CD4-positive, alpha-beta memory T cell (primary cell): ENCODE measurements at places on chromosomes 11 and 22. TPM values are rescaled to one million over a fixed set of nuclear protein-coding genes. Genes with fewer than 3 reads are reported as not detected.

SLC16A8 gene
- total RNA-seq = not detected

LGR4 gene
- total RNA-seq = 1.6 TPM

KRTAP5-1 gene
- total RNA-seq = not detected

DNA sequence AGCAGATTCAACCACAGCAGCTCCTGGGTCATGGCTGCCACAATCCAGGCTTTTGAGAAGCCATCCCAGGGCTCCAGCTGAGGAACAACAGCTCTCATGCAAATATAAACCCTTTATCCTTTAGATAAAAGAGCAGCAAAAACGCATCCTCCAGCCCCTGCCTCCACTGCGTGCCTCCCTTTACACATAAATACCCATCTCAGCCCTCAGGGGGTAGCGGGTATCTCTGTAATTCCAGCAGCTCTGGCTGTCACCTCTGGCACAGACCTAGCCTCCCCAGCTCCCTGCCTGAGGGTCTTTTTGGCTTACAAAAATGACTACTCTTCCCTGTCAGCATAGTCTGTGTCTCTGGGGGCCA is 21.6 kb downstream of the LMO1 start:
- no peak for DNase-seq

DNA sequence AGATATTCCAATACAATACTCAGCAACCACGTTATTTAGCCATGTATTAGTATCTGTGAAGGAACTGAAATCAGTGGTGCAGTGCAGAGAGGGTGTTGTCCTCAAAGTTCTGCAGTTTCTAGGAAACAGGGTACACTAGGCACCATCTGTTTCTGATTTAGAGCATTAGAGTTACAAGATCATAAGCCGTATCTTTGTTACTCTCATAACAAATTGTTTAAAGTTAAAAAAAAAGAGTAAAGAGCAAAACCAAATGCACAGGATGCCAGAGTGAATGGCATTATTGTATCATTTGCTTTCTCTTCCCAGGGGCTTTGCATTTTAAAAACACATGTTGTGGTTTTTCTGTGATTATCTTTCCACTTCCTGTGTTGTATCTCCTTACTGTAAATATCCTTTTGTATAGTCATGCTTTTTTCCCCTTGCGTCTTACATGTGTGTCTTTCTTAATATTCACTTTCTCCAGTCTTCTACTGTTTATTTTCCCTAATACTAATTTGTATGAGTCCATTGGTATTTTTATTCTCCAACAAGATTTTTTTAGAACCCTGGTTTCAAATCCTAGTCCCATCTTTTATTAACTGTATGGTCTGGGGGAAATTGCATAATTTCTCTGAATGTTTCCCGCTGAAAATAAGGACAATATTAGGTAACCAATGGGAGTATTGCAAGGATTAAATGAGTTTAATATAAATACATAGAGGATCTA is 15.2 kb upstream of the NUP160 start:
- DNase-seq = peak; percentile 70

- DNase-seq = peak; percentile 45
Observed at GRCh38 chr11:117823294-117823945, 1.1 kb downstream of the FXYD2 start.

GRCh38 chr22:23305321-23305910 is 125.1 kb downstream of the BCR start:
- DNase-seq = no peak

DNA sequence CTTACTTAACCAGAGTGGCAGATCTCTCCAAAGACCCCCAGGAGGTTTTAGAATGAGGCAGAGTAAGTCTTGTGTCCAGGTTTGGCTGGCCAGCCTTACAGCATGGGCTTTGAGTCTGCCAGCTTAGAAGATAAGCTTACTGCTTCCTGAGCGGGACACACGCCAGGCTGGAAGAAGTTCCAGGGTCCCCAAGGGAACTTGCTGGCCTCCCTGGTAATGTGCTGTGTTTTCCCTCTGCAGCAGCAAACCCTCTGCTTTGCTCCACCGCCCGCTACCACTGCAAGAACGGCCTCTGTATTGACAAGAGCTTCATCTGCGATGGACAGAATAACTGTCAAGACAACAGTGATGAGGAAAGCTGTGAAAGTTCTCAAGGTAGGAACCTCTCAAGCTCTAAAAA is 154.2 kb downstream of the LDLRAD3 start:
- DNase-seq = no peak

- DNase-seq = no peak
Observed at GRCh38 chr11:96073536-96073935, 149.6 kb upstream of the MTMR2 start.

- DNase-seq = no peak
Observed at GRCh38 chr11:132054822-132055221, 684.4 kb downstream of the NTM start.

GRCh38 chr11:111559800-111560464 is 19.4 kb downstream of the LAYN start:
- no peak for DNase-seq

DNA sequence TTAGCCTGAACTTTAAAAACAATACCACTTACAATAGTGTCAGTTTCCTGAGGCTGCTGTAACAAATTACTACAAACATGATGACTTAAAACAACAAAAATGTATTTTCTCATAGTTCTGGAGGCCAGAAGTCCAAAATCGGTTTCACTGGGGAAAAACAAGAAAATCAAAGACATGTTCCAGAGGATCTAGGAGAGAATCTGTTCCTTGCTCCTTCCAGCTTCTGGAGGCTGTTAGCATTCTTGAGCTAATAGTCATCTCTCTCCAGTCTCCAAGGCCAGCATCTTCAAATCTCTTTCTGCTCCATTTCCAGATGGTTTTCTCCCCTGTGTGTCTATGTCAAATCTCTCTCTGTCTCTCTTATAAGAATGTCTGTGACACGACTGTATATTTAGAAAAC is 67.6 kb upstream of the TEAD1 start:
- DNase-seq = no peak

DNA sequence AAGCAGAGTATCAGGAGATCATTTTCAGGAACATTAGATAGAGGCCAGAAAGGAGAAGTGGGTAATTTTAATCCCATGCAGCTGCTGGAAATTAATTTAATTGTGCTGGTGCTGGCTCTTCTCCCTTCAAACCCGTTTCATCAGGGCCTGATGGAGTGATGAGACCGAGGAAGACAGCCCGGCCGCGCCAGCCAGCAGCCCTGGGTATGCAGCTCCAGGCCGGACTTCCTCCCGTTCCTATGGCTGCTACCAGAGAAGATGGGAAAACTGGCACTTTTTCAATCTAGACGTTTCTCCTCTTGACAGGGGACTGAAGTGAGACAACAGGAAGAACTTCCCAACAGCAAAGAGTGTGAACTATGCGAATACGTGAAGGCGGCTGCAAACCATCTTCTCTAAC is 24.6 kb upstream of the ZBTB16 start:
- no peak for DNase-seq

DNA sequence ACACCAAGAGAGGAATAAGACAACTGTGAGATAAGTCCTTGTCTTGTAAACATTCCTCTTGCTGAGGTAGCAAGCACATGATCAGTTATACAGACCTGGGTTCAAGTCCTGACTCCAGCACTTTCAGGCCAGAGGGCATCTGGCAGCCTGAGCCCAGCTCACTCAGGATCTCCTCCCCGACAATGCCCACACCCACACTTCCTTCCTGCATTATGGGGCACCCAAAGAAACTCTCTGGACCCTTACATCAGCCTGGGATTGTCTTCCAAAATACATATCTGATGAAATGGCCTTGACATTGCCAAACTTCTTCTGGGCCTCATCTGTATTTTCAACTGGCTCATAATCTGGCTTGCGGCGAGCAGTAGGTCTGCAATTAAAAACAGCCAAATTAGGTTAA is 48.6 kb downstream of the ARFGAP3 start:
- no peak for DNase-seq

DNA sequence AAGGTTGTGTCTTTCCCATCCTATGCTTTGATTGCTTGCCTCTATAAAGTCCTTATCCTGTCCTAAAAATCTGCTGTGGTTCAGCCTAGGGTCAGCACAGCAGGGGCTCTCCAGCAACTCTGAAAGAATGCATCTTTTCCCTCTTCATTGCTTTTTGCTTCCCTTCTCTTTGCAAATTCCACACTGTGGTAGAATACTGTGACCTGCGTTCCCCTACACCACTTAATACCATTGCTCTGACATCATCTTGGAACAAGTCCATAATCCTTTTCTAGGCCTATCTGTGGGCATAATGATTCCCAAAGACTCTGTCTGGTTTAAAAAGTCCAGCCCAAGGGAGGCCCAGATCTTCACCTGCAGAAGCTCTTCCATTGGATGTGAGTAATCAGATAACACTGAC is 177.7 kb downstream of the NAV2 start:
- DNase-seq = no peak

- DNase-seq = no peak
Observed at GRCh38 chr11:37343290-37343689, 745.3 kb upstream of the RAG2 start.

GRCh38 chr22:30876221-30876751 is 92.3 kb downstream of the MORC2 start:
- DNase-seq = no peak

- no peak for DNase-seq
Observed at GRCh38 chr11:84056653-84057376, 770.6 kb upstream of the CCDC90B start.

- DNase-seq = no peak
Observed at GRCh38 chr11:2778630-2779498, 79.1 kb upstream of the KCNQ1OT1 start.

GRCh38 chr22:19664406-19664805 is 49.9 kb upstream of the SEPTIN5 start:
- no peak for DNase-seq

DNA sequence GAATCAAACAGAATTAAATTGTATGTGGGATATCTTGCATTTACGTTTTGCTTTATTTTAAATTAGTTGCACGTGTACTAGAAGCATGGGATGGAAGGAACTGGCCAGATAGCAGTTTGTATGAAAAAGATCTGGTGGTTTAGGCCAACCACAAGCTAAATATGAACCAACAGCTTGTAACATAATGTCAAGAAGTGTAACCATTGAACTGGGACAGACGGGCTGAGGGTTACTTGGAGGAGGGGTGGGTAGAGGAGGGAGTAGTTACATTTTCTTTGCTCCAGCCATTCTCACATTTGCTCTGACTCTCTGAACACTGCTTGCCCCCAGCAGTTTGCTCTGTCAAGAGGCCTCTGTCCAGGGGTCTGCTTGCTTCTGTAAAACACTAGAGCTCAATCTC is 31.7 kb upstream of the CXCR5 start:
- DNase-seq = no peak

DNA sequence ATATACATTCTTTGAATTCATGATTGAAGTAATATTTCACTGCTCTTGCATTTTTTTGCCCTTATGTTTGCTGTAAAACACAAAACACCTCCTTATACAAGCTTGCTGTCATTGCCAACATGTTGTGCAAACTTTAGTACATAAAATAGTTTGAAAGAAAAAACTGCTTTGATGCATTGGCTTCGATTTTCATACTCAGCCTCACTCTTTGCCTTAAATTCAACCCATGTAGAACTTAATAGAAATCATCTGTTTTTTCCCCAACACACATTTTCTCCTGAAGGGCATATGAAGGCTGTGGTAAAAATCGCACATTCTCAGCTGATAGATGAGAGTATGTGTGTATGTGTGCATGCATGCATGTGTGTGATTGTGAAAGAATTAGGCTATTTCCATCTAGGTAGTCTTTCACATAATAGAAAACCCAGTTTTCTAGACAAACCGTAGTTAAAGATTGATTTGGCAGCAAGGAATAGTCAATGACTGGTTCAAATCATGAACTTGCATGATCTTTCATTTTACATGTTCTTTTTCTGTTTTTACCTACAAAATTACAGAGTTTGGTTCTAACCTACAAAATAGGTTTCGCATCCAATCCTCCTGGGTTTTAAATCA is 72.8 kb upstream of the MTMR2 start:
- no peak for DNase-seq

- DNase-seq = no peak
Observed at GRCh38 chr11:63505857-63506528, at the start of gene LGALS12. LGALS12 (plus strand) TSS chr11:63506084; CDS start chr11:63506459, 375 bp downstream.

DNA sequence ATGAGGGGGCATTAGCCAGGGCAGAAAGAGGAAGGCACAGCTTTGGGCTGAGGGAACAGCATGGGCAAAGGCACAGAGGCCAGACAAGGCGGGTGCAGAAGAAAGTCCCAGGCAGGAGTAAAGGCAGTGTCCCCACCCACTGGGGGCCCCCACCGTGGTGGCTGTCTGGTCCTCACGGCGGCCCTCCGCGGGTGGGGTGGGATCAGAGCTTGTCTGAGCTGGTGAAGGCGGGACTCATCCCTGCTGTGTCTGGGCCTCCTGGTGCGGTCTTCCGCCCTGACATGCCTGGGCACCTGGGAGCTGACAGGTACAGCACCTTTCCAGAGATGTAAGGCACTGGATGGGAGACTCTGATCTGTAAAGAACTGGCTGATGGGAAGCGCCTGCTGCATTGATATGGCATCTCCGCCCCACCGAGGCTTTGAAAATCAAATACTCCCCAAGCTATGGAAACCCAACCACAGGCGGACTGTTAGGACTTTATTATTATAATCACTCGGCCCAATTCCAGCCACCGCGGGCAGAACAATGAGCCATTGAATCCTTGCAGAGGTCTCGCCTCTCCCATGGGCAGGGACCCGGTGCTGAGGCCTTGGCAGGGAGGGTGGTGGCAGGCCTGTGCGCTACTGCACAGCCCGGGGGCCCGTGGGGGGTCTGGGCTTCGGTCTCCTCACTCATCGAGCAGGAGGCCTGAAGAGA is 14.2 kb upstream of the GNB1L start:
- no peak for DNase-seq

DNA sequence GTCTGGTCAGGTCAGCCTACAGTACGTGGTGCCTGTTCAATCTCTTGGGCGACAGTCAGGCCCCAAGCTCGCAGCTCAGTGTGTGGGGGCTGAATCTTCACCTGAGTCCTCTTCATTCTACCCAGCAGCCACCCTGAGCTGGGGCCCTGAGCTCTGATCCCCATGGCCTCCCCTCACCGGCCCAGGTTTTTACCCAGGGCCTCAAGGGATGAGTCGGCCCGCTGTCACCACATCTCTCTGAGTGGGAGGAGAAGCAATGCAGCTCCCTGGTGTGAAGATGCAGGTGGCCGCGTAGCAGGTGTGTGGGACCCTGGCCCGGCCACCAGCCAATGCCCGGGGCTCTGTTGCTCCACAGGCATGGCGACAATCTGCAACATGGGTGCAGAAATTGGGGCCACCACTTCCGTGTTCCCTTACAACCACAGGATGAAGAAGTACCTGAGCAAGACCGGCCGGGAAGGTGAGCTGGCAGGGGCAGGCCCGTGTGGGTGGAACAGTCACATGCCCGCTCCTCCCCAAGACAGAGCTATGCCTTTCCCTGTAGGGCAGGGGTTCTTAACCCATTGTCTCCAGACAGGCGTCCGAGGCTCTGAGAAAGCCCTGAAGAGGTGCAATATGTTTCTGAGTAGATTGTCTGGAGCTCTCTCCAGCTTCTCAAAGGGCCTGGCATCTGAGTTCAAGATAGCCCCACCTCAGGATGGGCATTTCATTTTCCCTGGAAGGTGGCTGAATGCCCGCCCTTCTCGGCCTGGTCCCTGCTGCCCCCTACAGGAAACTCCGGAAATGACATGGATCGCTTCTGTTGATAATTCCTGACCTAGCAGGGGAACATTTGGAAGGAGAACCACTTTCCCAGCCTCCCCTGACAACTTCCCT is 26.9 kb downstream of the POLR3H start:
- peak; percentile 18 for DNase-seq
